Daoy (cell line): ENCODE measurements at places on chromosomes 16 and 17. TPM values are rescaled to one million over a fixed set of nuclear protein-coding genes. Genes with fewer than 3 reads are reported as not detected.
A peak's percentile ranks its signal among the peaks of the same experiment; 100 is the strongest.

Gene CCL3
- total RNA-seq, result 0.46 TPM in 1 of 2 replicates, not detected in the other

DNA sequence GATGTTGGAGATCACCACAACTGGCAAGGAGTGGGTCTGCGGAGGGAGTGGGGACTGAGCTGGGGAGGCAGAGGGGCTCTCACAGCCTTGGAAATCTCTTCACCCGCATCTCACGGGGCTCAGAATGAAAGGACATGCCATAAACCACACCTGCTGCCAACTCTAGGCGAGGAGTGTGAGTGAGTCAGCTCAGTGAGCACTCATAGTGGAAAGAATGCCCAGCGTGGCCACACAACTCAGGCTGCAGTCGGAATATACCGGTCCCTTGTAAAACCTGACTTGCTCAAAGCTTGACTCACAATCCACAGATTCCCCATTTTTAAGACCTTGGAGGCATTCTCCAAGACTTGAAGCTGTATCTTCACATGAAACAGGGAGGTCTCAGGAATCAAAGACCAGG lies 36.7 kb downstream of the STAT5A start:
- peak; percentile 89 for DNase-seq

Gene SLC47A2
- total RNA-seq, result not detected in 2 replicates

DNA sequence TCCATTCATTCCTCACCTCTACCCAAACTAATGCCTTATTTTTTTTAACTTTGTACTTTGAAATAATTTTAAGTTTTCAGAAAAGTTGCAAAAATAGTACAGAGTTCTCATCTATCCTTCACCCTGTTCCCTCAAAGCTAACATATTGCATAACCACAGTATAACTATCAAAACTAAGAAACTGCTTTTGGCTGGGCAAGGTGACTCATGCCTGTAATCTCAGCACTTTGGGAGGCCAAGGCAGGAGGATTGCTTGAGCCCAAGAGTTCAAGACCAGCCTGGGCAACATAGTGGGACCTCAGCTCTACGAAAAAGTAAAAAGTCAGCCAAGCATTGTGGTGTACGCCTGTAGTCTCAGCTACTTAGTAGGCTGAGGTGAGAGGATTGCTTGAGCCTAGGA lies 147.7 kb downstream of the SKAP1 start:
- DNase-seq, result no peak

GRCh38 chr16:89957216-89957785 lies 8.7 kb downstream of the DEF8 start:
- DNase-seq, result no peak

Gene TBC1D28
- total RNA-seq, result not detected in 2 replicates

- DNase-seq, result no peak
Observed at GRCh38 chr16:878886-879285, 78.4 kb upstream of the GNG13 start.

- DNase-seq, result peak; percentile 16
Observed at GRCh38 chr17:64148699-64149098, 18.8 kb upstream of the ERN1 start.

GRCh38 chr17:7079581-7080455 lies at the start of gene CLEC10A:
CLEC10A (minus strand) TSS chr17:7080251; CDS start chr17:7078812, 1,439 bp downstream.
- DNase-seq, result no peak

DNA sequence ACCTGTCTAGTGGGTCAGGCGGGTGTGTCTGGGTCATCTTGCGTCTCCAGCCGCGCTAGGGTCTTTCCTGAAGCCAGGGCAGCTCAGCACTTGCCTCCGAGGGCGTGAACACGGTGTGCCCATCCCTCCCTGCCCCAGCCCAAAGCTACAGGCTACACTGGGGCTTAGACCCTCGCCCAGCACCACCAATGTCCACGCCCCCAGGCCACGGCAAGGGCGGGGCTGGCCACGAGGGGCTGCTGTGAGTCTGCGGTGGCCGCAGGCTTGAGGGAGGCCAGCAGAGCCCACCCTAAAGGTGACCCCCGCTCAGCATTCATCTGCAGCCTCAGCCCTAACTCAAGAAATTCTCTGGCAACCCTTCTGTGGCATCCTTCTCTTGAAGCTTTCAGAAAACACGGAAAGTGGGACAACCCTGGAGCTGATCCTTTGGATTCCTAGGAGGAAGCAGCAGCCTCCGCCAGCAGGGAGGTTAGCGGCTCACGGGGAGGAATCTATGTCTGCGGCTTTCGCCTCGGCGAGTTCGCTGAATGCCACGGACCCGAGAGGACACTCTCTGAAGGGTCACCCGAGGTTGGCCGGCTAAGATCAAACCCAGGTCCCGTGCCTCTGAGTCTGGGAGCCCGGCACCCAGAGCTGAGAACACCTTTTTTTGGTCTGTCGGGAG lies 41.7 kb downstream of the TIMM22 start:
- DNase-seq, result no peak

- no peak for DNase-seq
Observed at GRCh38 chr17:73350864-73351263, 39.1 kb upstream of the CDC42EP4 start.

Gene HAS3
- 0.09 and 1.5 TPM in 2 replicates for total RNA-seq

DNA sequence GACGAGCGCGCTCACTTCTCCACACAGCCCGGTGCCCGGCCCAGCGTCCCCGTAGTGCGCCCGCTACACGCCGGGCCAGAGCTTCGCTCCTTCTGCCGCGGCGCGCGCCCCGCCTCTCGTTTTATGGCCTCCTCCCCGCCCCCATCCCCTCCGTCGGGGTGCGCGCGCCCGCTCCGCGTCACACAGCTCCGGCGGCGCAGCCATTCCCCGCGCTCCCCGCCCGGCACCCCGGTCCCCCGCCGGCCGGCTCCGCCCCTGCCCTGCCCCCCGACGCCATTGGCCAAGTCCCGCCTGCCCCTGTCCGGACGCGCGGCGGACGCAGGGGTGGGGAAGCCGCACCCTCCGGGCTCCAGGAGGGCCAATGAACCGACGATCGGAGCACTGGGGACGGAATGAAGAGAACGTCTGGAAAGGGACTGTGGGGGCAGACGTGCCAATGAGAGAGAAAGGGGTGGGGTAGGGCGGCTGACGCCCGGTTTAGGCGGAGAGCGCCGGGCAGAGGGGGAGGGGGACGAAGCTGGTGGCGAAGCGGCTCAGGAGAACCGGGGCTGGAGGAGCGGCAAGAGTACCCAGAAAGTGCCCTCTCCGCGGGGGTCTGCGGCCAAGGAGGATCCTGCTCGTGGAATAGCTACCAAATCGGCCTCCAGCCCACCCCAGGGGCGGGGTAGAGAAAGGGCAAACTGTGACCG lies at the start of gene TOB1:
TSS of gene TOB1 (minus strand) at position 94 of the 689 bp plus-strand sequence. CDS start 2,337 bp downstream, outside the sequence.
- peak; percentile 96 for DNase-seq

- no peak for DNase-seq
Observed at GRCh38 chr17:68505951-68506350, 6.3 kb upstream of the PRKAR1A start.

DNA sequence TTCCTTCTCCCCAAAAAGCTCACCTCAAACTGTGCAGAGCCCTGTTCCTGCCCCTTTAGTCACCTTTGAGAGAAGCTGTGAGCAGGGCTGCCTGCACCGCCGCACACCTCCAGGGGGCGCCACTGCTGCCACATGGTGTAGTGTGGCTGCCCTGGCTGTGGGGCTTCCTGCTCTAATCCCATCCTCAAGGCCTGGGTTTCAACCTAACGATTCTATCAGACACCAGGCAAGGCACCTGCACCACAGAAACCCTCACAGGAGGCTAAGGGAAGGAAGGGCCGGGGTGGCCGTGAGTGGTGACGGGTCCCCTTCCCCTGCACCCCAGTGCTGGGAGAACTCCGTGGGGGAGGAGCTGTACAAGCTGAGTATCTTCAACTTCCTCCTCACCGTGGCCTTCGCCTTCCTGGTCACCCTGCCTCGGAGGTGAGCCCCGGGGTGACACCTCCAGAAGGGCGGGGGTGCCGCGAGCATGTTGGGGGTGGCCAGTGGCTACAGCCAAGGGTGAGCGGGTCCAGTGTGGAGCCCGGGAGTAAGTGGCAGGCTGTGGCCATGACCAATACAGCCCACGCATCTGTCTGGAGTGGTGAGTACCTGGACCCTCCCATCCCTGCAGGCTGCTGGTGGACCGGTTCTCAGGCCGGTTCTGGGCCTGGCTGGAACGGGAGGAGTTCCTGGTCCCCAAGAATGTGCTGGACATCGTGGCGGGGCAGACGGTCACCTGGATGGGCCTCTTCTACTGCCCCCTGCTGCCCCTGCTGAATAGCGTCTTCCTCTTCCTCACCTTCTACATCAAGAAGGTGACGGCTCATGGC lies 7.0 kb downstream of the TMC8 start:
- DNase-seq, result no peak

- no peak for DNase-seq
Observed at GRCh38 chr16:89571636-89572035, 3.9 kb upstream of the CPNE7 start.

DNA sequence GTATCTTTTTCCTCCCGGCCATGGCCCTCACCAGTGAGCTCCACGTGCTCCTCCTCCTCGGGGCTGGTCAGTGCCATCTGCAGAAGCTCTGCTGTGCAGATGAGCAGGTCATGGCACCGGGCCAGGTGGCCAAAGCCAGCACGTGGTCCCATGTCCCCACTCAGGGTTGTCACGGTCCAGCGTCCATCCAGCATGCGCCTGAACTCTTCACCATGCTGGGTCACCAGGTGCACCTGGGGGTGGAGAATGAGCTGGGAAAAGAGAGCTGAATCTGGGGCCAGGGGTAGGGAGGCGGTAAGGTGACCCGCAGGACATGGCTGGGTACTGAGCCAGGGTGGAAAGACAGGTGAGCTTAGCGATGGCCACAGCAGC lies 1.3 kb downstream of the DHX58 start:
- no peak for DNase-seq

Gene GRB2
- 133 and 262 TPM in 2 replicates for total RNA-seq

DNA sequence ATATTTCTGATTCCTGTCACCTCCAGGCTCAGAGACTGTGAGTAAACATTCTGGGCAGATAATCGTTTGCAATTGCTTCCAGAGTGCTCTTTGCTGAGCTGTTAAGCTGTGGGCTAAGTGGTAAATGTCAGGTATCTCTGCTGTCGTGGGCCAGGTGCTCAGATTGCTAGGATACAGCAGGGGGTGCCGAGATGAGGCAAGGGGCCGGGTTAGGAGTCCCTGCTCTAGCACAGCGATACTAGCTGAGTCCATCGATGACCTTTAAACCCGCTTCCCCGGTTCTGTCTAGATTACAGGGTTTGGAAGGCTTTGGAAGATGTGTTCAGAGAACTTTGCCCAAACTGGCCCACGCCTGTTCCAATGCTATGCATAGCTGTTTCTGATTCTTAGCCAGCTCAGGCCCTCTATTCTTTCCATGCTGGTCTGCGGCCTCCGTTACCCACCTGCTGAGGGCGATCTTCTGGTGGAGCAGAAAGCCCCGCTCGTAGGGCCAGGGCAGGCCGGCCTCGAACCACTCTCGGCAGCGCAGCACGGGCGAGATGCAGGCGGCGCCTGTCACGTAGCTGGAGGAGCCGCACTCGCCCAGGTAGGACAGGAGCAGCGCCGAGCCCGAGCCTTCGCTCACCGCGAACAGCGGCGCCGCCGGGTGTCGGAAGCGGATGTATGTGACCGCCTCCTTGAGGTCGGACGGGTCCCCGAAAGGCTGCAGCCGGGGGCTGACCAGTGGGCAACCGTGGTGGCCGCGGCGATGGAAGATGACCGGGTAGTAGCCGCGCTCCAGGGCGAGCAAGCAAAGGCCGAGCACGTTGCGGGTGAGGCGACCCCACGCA lies 979 bp downstream of the ABHD15 start:
- DNase-seq, result no peak

DNA sequence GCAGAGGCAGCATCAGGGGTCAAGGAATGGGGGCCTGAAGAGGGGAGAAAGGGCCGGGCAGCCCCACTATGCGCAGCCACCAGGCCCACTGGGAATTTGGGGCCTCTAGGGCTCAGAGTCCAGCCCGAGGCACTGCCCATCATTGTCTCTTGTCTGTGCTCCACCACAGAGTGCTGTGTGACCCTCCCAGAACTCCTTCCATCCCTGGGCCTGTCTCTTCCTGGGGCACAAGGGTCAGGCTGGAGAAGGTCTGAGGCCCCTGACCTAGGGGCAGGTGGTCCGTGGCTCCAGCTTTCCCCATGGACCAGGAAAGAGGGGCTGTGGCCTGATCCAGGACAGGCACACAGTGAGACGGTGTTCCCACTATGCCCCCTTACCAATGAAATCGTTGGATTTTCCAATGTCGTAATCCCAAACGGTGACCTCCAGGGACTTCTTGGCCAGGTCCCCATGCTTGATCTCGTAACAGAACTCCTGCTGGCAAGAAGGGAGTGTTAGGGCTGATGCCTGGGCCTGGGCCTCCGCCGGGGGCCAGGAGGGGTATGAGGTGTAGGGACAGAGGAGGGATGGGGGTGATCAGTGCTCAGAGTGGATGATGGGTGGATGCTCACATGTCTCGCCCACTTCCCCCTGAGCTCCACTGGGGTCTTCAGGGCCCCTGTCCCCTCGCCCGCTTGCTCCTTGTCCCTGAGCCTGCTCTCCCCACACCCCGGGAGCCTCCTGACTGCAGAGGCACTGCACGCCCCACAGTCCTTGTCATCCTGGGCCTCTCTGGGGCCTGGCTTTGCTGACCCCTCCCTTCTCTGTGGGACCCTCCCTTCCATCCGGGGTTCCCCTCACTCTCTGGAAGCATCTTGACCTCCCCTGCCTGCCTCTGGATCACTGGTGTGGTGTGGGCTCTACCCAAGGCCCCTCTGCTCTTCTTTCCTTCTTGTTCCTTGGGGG lies 10.7 kb downstream of the SCGB1C2 start:
- no peak for DNase-seq

GRCh38 chr16:35208001-35208935 lies 1748.9 kb downstream of the TP53TG3F start:
- peak; percentile 35 for DNase-seq

Gene FSCN2
- 0.17 TPM in 1 of 2 replicates, not detected in the other for total RNA-seq

GRCh38 chr17:78738278-78738677 lies 43.8 kb downstream of the CYTH1 start:
- DNase-seq, result no peak

DNA sequence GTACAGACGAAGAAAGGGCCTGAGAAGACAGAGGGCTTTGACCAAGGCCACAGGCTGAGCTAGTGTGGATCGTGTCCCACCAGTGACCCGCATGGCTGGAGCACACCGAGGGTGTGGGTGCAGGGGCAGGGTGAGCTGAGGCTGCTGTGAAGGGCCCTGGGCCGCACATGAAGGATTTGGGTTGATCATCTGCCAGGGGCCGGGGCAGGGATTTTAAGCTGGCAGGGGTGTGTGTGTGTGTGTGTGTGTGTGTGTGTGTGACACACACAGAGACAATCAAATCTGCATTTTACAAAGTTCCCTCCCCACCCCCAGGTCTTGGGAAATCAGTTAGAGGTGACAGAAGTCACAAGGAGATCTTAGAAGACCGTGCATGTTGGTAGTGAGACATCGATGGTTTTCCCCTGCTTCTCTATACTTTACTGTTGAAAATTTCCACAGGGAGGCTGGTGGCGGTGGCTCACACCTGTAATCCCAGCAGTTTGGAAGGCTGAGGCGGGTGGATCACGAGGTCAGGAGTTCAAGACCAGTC lies 65.2 kb downstream of the SRCIN1 start:
- DNase-seq, result no peak

DNA sequence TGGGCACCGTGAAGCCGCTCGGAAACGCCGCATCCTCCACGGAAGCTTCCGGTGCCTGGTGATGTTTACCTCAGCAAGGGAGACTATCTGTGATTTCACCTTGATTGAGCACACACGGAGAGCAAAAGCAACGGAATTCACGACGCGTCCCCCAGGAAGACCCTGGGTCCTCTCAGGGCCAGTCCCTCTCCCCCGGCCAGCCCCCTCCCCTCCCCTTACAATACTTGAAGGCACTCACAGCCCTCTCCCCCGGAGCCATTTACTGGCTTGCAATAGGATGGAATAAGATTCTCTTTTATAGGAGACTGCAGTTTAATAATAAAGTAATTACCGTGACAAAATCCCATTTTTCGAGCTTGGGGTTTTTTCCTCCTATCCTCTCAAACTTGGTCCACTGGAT lies 104.7 kb downstream of the ENGASE start:
- DNase-seq, result no peak

- no peak for DNase-seq
Observed at GRCh38 chr17:80726558-80727408, 182.1 kb downstream of the RPTOR start.
